ENCODE measurements at places on chromosomes 11 and 22.

DNA sequence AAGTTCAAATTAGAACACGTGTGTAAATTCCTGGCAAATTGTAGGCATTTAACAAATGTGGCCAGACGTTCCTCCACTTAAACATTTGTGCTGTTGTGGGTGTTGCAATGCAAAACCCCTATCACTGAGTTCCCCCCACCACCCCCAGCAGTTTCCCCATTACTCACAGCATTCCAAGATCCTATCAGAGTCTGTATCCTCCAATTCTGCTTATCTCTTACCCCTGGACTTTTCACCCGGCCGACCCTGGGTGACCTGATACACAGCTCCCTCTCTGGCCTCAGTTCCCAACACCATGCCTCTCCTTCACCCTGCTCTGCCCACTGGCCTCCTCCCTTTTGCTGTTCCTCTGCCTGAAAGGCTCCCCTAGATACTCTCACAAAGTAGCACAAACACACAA is 31.4 kb upstream of the AQP11 start:
- no peak for DNase-seq

- peak; percentile 60 for DNase-seq
Measured at GRCh38 chr22:19178065-19178656, 375 bp downstream of the SLC25A1 start.

- DNase-seq: no peak
Measured at GRCh38 chr11:36631774-36632173, 33.7 kb upstream of the RAG2 start.

GRCh38 chr22:37435970-37436603 is 8.8 kb upstream of the ELFN2 start:
- no peak for DNase-seq

GRCh38 chr11:87849216-87849615 is 326.0 kb downstream of the RAB38 start:
- no peak for DNase-seq

GRCh38 chr22:22400099-22400498 is 108.4 kb downstream of the ZNF280B start:
- no peak for DNase-seq

- DNase-seq: no peak
Measured at GRCh38 chr11:3879967-3880542, 24.6 kb downstream of the STIM1 start.

- peak; percentile 42 for DNase-seq
Measured at GRCh38 chr11:57885298-57886050, 123.9 kb downstream of the CTNND1 start.

DNA sequence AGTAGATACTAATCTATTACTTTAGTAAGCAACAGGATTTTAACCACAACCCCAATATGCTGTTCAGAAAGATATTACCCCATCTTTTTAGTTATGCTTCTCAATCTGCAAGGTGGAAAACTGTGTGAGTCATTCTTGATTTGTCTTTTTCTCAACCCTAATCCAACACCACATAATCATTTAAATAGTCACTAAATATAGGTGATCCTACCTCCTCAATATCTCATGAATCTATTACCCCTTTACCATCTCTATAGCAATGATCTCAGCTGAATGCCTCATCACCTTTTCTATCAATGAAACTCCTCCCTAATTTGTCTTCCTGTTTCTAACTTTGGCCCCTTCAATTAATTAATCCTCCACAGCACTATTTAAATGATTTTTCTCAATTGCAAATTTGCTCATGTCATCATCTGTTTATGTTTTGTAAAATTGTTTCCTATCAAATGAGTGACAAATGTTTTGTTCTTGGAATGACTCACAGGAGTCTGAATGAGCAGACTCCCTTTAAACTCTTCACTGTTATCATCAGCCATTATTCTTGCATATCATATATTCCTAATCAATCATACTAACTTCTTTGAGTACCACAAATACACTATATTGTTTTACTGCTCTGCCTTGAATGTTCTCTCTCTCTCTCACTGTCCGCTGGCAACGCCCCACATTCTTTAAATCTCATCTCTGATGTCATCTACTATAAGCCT is 26.1 kb downstream of the SNX19 start:
- no peak for DNase-seq

GRCh38 chr11:3195251-3196160 is 23.1 kb downstream of the MRGPRG start:
- DNase-seq: no peak

- DNase-seq: peak; percentile 84
Measured at GRCh38 chr11:9815486-9816136, 151.7 kb downstream of the SWAP70 start.

GRCh38 chr22:17884893-17885292 is 110.6 kb upstream of the BID start:
- no peak for DNase-seq

DNA sequence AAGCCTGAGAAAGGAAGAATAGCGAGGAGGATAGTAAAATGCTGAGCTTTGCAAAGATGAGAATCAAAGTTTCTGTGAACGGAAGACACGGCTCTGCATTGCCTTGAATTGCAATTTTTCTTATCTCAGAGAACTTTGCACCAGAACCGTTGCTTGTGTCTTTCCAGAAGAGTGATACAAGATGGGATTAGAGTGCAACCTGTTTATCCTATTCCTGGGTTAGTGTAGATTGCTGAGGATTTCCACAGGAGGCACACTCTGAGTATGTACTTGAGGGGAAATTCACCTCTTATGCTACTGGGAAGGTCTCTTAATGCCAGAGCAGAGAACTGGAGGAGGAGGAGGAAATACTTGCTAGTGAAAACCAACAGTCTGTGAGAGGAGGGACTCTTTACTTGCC is 377.5 kb downstream of the OPCML start:
- DNase-seq: no peak

DNA sequence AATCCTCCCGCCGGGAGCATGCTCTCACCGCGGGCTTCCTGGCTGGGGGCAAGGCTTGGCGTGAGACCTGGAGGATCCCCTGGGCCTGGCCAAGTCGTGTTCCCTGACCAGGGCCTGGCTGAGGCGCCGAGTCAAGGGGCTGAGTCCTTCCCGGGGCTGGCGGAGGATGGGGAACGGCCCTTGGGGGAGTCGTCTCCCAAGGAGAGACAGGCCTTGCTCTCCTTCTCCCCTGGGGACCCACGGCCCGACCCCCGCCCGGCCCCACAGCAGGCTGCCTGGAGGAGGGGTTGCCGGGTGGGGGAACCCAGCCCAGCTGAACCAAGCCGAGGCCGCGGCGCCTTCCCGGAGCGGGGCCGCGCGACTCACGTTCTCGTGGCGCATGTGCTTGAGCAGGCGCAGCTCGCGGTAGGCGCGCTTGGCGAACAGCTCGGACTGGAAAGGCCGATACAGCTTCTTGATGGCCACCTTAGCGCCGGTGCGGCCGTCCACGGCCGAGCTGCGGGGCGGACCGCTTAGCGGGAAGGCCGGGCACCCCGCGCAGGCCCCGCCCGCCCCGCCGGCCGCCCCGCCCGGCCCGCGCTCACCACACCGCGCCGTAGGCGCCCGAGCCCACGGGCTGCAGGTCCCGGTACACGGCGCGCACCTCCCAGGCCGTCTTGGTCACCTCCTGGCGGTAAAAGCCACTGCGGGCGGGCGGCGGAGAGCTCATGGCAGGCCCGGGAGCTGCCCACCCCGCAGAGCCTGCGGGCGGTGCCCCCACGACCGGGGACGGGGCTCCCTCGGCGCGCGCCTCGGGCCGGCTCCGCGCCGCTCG is 475 bp downstream of the MAPK12 start:
- DNase-seq: peak; percentile 75

DNA sequence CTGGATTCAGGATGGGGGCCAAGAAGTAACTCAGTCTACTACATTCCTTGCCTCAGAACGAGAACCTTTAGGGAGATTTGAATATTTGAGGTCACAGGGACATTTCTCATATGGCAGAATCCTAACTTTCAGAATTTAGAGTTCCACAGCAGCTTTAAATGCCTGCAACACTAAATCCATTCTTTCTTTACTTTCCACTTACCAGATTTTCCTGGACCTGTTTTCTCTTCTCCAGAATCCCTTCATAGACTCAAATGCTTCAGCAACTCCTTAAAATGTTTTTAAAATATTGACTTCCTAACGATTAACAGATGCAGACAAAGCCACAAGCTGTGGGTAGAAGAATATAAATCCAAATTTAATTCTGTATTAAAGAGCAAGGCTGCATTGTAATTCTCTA is 63.1 kb downstream of the PRSS23 start:
- no peak for DNase-seq

DNA sequence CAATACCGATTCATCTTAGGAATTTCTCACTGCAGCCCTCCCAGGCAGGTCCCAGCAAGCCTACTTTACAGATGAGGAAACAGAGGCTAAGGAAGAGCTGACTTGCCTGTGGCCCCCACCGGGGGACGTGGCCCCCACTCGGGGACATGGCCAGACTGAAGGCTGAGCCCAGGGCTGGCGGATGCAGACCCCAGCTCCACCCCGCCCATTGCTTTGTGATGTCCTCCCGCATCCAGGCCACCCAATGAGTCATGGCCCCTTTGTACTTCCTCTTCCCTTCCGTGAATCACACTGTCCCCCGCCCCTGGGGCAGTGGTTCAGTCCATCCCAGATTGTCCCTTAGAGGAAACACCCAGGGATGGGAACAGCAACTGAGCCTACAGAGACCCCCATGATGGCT is 116.0 kb upstream of the ANO1 start:
- DNase-seq: peak; percentile 45

GRCh38 chr11:6387811-6388599 is 2.3 kb upstream of the SMPD1 start:
- DNase-seq: no peak

DNA sequence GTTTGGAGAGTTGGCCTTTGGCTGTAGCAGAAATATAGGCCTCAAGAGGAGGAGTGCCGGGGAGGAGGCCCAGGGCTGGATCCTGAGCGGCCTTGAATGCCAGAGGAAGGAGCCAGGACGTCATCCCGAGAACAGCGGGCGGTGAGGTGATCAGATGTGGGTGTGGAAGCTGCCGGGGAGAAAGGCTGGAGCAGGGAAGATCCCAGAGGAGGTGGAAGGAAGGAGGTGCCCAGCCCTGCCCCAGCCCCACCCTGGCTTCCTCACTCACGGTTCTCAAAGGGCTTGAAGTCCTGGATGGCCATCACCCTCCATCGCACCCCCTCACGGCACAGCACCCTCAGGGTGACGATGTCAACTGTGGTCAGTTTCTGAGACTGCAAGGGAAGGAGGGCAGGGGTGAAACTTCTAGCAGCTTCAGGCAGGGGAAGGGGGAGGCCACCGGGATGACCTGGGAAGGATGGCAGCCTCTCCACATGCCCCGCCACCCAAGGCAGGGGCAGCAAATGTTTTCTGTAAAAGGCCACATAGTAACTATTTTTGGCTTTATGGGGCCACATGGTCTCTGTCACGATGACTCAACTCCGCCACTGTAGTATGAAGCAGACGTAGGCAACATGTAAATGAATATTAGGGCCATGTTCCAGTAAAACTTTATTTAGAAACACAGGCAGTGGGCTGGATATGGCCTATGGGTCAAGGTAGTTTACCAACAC is 10.7 kb downstream of the IL2RB start:
- no peak for DNase-seq

DNA sequence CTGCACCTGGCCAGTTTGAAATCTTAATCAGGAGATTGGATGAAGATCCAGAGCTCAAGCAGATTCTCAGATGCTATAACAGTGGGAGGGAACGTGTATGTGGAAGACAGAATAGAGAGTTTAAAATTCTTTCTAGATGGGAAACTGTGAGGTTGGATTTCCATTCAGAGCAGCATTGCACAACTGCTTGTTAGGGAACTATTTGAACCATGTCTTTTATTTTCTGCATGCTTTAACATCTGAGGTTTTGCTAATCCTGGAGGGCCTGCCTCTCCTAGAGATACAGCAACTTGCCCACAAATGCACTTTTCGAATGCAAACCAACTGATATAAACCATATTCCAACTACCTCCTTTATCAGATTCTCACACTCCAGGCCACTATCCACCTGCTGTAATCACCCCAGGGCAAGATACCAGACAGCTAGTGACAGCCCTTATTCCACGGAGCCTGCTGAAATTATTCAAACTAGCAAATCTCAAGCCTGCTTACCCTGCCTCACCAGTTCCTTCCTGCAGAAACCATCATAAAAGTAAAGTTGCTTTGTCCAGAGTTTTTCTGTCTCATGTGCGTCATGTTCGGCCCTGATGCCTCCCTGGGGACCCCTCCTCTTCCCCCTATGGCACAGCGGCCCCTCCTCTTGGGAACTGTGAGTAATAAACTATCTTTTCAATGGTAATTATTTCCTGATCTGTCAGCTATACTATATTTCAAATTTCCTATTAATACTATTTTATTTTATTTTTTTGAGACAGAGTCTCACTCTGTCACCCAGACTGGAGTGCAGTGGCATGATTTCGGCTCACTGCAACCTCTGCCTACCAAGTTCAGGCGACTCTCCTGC is 18.4 kb upstream of the SEC14L4 start:
- no peak for DNase-seq

DNA sequence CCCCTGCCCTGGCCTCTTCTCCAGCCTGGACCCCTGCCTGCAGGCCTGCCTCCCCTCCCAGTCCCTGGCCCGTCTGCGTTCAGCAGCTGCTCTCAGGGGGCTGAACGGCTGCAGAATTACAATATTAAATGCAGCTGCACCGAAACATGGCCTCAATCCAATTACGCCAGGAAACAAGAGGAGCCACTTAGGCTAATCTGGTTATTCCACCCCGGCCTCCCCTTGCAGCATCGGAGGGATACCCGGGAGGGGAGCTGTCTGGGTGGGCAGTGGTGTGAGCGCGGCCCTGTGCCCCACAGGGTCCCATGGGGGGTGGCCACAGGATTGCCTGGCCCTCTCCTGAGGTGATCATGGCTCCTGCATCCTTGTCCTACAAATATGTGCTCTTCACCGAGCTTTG is 42.6 kb downstream of the FLRT1 start:
- DNase-seq: no peak

- DNase-seq: no peak
Measured at GRCh38 chr11:67415501-67416304, at the start of gene CARNS1. Gene CARNS1, plus strand, starts transcription at chr11:67415678. Its CDS starts 522 bp downstream, at chr11:67416200.

DNA sequence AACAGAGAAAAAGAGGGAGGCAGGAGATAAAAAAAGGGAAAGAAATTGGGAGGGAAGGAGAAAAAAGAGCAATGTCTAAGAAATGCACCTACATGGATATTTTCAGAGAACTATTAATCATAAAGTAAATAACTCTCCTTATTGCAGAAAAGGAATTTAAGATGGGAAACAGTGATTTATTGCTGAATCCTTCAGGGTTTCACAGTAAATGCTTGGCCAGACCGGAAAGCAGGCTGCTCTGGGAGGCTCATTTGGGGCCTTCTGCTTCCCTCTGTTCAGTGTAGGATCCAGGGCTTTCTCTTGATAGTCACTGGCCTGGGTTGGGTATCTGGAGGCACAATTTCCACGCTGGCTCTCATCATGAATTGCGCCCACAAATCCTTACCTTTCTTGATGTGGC is 324.3 kb upstream of the SORL1-AS1 start:
- no peak for DNase-seq

DNA sequence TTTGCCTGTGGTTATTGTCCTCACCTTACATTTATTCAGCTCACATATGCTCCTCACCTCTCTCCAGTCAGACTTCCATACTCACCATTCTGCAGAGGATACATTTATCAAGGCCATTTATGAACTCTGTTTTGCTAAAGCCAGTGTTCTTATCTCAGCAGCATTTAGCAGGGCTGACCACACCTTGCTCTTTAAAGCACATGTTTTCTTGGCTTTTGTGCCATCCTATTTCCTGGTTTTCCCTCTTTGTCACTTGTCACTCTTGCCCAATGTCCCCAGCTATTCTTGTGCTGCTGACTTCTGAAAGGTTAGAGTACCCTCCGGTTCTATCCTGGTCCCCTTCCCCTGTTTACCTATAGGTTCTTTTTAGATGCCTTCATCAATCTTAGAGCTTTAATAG is 446.6 kb downstream of the NELL1 start:
- DNase-seq: no peak

GRCh38 chr22:45006964-45007390 is 2.8 kb downstream of the PHF21B start:
- no peak for DNase-seq

- DNase-seq: peak; percentile 35
Measured at GRCh38 chr11:64619811-64620380, 28.9 kb downstream of the SLC22A12 start.

Measured in AG20443 (cell line).